ENCODE measurements at places on chromosomes 3 and 15.

DNA sequence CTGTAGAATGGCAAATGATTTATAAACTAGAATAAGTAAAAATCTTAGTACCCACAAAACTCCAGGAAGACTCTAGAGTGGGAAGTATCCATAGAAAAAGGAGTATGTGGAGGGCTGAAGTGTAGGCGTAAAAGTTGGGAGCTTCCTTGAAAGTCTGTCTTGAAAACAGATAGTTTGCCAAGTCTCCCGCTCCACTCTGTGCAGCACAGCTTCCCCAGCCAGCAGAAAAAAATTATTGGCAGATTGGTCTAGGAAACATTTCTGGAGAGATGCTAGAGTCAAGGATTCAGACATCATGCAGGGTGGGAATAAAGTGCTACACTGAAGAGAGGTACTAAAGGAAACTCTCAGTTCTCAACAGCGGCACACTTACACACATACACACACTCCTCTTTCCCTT, 53.4 kb upstream of the CD200R1L start:
- no peak for DNase-seq

- no peak for DNase-seq
These were observed 114.2 kb downstream of the ULK4 start for GRCh38 chr3:41847679-41848078.

DNA sequence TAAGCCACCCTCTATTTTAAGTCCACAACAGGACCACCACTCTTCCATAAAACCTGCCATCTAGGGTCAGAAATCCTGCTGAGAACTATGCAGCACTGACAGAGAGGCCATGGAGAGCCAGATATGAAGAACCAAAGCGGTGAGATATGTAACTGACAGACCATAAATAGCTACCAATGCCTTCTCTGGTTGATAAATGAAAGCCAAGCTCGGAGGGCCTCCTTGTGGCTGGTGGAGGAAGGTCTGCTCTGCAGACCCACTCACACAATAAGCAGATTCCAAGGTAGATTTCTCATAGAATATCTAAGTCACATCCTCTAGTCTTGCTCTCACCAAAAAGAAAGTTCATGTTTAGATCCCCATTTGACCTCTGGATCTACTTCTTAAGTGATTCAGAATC, 38.9 kb downstream of the RYK start:
- DNase-seq = no peak

- no peak for DNase-seq
These were observed 600.2 kb upstream of the GRM7 start for GRCh38 chr3:6260551-6261191.

Data from NCI-H1930 (cell line).